ENCODE measurements at places on chromosomes 11 and 22.

DNA sequence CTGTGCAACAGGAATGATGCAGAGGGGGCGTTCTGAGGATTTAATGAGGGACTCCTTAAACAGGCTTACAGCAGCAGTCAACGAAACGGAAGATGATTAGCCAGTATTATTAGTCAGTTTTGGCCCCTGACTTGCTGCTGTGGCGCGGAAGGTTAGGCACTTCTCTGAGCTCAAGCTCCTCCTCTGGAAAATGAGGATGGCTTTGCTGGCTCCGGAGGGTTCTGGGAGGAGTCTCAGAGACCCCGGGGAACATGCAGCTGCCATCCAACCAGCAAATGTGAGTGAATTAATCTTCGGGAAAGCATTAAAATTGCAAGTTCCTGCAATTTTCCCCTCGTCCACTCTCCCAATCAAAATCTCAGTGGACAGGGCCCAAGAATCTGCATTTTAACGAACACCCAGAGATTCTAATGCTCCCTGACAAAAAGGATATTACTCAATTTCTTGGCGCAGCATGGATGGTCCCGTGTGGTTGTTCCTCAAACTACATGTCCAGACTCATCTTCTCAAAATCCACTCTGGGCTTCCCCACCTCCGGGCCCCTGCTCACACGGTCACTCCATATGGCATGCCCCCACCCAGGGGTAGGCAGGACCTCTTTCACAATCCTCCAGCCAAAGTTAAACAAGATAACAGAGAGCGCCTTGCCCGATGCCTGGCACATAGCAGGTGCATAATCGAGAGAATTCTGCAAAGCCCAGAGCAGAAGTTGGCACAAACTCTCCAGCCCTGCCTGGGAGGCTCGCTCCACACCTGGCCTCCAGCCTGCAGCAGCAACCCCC is 6.4 kb downstream of the ELFN2 start:
- no peak for DNase-seq

GRCh38 chr22:24181088-24181995 is at the start of gene SUSD2:
Gene SUSD2 (plus strand): TSS chr22:24181487. CDS start chr22:24181520, 33 bp downstream.
- DNase-seq = no peak

GRCh38 chr11:100759106-100759505 is 72.0 kb downstream of the ARHGAP42 start:
- DNase-seq = no peak

GRCh38 chr11:111367411-111368284 is 11.4 kb downstream of the POU2AF1 start:
- DNase-seq = no peak

- DNase-seq = peak; percentile 59
These were observed 55.8 kb upstream of the RRAS2 start for GRCh38 chr11:14414470-14415461.

DNA sequence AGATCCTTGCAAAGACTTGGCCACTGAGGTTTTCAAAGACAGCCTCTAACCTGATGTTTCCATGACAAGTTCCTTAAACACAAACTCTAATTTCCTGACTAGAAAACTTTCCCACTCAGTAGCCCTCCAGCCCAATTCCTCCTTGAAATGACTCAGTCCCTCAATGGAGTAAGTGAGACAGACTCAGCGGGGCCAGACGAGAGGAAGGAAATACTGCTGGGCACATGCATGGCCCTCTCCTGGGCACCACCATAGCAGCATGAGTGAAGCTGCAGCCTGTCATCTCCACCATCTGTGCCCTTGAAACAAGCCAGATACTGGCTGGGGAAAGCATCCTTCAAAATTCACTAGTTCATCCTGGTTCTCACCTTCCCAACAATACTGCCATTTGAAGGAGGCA is 76.2 kb upstream of the GDPD4 start:
- no peak for DNase-seq

DNA sequence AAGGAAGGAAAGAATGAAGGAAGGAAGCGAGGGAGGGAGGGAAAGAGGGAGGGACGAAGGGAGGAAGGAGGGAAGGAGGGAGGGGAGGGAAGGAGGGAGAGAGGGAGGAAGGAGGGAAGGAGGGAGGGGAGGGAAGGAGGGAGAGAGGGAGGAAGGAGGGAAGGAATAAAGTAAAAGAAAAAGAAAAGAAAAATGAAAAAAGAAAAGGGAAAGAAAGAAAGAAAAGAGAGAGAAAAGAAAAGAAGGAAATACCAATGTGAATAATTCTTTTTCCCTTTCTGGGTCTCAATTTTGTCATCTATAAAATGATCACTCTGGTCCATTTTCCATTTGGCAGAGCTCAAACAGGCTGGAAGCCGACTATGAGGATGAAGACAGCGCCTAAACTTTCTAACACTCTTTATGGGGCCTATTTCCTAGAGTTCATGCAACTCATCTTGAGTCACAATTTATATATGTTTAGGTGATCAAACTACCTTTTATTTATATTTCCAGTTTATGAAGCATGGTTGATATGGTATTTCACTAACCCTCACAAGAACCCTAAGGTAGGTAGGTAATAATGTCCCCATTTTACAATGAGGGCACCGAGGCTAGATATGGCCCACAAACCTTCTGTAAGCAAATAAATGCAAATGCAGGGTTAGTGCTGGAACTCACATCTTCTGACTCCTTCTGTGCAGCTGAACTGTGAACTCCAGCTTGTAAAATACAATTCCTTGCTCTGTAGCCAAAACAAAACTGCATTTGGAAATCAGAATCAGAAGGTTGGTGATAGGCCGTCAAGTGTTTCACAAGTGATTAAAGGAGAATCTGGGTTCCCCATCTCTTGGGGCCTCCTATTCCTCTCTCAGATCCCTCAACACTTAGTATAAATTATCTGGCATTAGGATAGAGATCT is 434.3 kb downstream of the ETS1 start:
- DNase-seq = no peak

GRCh38 chr11:35893796-35894475 is 49.9 kb upstream of the LDLRAD3 start:
- no peak for DNase-seq

DNA sequence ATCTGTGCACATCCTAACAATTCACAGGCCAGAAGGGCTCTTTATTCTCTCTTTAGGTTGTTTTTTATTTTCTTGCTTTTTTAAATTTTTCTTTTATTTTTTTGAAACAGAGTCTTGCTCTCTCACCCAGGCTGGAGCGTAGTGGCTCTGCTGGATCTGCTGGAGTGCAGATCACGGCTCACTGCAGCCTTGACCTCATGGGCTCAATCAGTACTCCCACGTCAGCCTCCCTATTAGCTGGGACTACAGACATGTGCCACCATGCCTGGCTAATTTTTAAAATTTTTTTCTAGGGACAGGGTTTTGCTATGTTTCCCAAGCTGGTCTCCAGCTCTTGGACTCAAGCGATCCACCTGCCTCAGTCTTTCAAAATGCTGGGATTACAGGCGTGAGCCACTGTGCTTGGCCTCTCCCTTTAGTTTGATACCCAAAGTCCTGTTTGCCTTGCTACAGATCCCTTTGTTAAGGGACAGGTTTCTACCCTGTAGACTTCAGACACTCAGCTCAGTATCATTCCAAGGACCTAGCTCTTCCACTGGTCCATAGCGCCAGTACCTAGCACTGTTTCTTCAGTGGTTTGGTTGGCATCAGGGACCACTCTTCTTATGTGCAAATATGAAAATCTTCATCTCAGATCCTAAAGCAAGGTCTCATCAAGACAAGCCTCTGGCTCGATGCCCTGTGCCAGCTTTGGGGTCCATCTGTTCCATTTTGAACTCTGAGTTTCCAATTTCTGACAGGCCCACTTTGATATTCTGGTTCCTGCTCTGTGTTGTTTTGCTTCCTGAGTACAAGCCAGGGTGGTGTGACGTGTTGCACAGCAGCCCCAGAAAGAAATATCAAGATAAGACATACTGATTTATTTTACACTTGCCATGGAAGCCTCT is 211.7 kb downstream of the FAT3 start:
- no peak for DNase-seq

DNA sequence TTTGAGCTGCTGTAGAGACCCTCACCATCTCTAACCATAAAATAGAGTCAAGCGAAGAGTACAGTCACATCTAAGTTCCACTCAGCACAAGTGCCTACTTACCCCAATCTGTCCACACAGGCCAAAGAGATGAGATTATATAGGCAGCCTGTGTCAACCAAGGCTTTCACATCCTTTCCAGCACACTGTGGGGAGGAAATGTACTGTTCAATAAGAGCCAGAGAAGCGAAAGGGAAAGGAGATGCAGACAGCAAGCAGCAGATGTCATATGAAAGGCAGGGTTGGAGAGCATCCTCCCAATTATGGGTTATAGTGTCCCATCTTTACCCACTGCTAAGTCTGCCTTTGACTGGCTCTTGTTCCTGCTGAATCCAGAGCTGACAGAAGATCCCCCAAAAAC is 16.4 kb downstream of the NRIP3 start:
- DNase-seq = no peak

- no peak for DNase-seq
These were observed 63.2 kb downstream of the SHANK2 start for GRCh38 chr11:71188886-71189767.

DNA sequence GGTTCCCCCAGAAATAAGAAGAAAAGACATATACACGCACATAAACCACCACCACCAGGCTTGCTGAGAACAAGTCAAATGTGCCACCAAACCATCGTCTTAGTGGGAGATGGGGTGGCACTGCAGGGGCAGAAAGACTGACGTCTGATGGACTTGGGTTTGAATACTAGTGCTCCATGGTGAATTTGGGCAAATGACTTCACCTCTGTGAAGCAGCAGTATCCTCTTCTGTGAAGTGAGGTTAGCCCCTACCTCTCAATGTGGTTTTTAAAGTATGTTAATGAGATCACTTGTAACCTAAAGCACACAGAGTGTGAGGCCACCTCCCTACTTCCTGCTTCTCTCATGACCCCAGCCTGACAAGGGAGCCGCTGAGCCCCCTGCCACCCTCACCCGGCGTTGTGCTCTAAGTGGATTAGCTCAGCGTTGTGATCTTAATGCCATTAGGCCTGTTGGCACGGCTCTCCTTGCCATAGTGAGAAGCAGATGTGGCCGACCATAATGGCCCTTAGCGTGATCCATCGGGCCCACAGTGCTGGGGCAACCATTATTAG is 14.4 kb downstream of the ZBTB16 start:
- no peak for DNase-seq

DNA sequence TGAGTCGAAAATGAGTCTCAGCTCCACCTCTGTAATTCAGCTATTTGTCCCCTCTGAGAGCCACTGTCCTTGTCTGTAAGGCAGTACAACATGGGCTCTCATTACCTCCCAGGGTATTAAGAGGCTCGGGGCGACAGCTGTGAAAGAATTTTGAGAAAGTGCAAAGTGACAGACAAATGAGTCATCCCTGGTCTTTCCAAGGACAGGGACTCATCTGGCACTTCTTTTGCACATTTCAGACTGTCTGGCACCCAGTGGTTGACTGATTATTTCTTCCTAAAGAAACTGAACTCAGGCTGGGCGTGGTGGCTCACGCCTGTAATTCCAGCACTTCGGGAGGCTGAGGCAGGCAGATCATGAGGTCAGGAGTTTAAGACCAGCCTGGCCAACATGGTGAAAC is 62.1 kb upstream of the ARFGAP3 start:
- DNase-seq = no peak

- no peak for DNase-seq
These were observed 60.6 kb upstream of the ARHGAP20 start for GRCh38 chr11:110772863-110773262.

GRCh38 chr22:40673017-40673416 is 6.3 kb upstream of the MCHR1 start:
- no peak for DNase-seq

DNA sequence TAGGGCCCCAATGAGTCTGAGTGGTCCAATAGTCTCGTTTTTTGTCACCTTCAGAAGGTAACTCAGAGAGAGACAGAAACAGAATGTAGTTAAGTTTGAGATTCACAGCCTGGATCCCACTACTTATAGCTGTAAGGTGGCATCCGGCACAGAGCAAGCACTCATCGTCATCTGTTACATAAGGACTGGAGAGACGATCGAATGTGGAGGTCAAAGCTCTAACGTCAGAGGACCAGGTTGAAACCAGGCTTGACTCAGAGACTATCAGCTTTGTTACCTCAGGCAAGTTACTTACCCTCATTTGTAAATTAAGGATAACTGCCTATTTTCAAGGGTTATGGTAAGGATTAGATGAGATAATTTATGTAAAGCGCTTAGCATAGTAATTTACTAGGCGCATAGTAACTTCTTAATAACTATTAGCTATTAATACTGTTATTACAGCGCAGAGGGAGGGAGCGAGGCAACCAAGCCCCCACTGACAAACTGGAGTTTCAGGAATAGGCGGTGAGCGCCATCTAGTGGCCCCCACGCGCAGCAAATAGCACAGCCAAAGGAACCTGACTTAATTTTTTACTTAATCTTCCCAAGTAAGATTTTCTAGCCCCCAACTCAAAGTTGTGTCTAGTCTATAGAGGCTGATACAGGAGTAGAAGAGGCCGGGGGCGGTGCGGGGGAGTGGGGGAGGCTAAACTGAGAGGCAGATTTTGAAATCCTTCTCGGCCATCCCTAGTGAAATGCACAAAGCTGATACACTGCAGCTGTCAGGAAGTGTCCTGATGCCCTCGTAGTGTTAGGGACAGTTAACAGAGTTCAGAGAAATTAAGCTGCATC is 29.0 kb upstream of the API5 start:
- DNase-seq = peak; percentile 9
